Activated T-cell treated with anti-CD3 and anti-CD28 coated beads for 1 hour (primary cell): ENCODE measurements at places on chromosomes 11 and 22.

- DNase-seq = no peak
These were observed 2.0 kb upstream of the RELT start for GRCh38 chr11:73374151-73374550.

GRCh38 chr22:32744176-32744959 is 57.1 kb upstream of the TIMP3 start:
- no peak for DNase-seq

GRCh38 chr11:46391578-46392420 is at the start of gene CHRM4:
CHRM4 (minus strand) TSS chr11:46391776; CDS start chr11:46386557, 5,219 bp downstream.
- no peak for DNase-seq

DNA sequence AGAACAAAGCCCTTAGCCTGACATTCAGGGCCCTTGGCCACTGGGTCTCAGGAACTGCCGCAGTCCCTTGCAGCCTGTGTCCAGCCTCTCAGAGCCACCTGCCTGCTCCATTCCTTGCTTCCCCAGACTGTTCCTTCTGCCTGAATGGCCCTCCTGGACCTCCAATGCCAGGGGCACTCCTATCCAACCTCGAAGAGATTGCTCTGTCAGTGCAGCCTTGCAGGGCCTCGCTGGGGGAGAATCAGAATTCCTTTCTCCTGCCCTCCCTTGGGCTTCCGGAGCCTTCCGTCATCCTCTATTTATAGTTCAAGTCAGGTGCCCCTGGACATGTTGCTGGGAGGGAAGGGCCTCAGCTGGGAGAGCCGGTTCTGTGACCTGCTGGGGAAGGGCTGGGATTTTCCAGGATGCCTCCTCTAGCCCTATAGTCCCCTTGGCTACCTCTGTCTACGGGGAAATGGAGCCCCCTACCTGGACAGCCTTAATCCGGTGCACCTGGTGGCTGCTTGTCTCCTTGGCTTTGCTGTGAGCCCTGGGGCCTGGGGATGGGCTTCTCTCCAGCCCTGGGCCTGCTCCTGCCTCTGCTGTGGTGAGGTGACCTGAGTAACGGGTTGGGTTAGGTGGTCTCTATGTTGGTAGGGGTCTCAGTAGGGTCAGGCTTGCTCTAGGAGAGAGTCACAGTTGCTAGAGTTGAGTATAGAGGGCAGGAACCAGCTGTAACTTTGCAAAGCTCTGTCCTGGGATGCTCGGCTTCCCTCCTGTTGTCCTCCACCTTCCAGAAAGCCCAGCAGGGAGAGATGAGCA is 45.9 kb upstream of the SYT7 start:
- DNase-seq = no peak

DNA sequence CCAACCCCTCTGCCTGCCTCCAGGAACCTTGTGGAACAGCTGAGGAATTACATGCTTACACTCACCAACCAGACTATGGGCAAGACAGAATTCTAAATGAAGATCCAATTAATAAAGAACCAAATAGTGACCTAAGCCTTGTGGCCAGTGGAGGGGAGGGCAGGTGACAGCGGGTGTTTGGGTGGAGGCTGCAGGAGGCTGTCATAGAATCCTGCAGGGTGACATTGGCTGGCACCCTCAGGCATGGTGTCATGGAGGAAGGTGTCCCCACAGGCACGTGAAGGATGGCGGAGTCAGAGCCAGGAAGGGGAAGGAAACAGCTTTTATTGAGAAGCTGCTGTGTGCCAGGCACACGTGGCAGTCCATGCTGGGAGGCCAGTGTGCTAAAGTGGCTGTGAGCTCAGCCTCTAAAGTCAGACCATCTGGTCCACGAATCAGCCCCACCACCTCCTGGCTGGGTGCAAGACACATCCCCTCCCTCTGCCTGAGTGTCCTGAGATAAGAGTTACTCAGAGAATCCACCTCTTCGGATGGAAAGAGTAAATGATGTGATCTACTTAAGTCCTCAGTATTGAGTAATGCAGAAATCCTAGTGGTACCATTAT is 8.7 kb downstream of the MYO18B start:
- DNase-seq = no peak

DNA sequence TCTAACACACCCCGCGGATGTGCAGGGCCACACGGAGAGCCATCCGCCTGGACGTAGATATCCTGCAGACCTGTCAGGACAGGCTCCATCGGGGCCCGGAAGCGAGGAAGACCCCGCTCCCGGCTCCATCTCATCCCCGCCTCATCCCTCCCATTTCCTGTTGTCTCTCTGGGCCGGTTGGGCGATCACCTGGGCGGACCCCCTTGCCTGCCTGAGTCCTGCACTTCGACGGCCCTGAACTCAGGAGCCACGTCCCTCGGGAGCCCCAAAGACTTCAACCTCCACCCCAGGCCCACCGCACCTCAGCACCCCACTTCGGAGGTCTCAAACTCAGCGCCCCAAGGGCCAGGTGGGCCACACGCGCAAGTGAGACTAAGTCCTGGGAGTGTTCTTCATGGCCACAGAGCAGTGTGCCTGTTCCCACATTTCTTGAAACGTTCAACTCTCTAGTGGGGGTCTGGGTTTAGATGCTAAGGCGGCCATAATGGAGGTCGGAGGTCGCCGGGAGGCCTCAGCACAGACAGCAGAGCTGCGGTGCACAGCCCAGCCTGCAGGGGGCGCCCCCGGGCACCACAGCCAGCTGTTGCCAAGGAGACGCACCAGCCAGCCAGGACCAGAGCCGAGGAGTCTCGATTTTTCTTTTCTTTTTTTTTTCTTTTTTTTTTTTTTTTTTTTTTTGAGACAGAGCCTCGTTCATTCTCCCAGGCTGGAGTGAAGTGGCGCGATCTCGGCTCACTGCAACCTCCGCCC is 26.0 kb upstream of the FADD start:
- peak; percentile 19 for DNase-seq

GRCh38 chr11:107590460-107591377 is at the start of gene ELMOD1:
ELMOD1 (plus strand) TSS chr11:107591147; CDS start chr11:107618190, 27,043 bp downstream.
- no peak for DNase-seq

DNA sequence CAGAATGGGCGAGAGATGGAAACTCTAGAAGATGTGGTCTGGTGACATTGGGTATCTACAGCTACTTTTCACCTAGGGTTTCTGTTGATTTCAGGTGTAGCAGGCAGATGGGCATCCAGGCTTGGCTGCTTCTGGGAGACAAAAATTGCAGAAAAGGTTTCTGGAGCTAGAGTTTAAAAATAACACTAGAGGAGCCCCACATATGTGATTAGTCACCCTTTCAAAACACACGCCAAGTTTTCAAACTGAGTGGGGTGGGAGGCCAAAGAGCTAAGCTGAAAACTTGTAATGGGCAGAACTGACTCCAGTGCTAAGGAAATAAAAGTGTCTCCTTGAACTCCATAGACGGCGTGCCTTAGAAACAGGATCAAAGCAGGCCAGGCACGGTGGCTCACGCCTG is 80.8 kb downstream of the GRK3 start:
- DNase-seq = no peak

GRCh38 chr11:79189055-79189454 is 251.8 kb downstream of the TENM4 start:
- no peak for DNase-seq

GRCh38 chr11:69199583-69200315 is 44.0 kb downstream of the SMIM38 start:
- no peak for DNase-seq

DNA sequence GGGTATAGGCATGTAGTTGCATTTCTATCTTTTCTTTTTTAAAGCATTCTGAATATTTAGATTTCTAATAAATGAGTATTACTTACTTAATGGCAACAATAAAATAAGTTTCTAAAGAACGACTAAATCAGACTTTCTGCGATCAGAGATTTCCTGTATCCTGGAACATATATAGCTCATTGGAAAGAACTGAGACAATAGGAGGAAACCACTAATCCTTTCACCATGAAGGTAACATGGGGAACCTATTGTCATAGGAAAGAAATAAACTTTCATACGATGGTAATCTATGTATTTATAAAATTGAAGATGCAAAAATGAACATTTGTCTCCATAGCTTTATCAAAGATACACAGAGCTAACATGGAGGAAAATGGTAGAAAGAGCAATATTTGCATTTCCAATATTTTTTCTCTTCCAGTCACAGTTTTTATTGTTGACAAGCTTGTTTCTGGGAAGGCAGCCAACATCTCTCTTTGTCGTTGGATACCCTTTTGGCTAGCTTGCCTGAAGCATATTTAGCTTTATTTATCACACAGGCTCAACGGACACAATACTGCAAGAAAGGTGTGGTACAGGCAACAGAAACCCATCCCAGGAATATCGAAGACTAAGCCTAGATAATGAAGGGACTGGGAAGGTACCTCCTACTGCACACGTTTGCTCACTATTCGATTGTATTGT is 293.3 kb upstream of the MPPED2 start:
- no peak for DNase-seq
